Choroid plexus epithelial cell (primary cell): ENCODE measurements at places on chromosomes 2 and 18.

DNA sequence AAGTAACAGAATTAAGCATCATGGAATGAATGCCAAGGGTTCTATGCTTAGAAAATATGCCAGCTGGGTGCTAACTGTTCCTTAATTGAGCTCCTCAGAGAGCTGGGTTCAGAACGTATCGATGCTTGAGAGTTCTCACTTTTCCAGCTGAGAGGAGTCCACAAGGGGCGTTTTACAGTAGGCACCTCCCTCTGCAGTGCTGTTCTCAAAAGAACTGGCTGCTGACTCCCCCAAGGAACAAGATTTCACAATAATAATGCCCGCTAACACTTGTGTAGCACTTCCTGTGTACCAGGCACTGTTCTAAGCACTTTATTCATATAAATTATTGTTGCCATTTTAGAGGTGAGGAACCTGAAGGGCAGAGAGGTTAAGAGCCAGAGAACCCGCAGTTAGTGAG lies 18.1 kb upstream of the TMEM237 start:
- DNase-seq = no peak

DNA sequence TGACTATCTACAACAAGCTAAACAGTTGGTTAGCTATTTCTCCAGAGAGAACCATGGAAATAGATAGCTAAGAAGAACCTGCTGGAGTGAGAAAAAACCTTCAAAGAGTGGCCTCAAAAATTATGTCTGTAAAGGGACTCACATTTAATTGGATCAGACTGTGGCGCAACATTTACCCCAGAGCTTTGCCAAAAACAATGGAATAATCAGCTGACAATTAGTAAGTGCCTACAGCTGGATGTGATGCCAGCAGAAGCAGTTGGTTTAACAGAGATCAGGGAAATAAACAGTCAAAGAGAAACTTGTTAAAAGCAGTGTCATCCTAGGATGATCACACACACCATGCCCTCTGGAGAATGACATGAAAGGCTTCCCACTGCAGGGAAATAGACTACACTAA lies 310.7 kb downstream of the CLIP4 start:
- no peak for DNase-seq

DNA sequence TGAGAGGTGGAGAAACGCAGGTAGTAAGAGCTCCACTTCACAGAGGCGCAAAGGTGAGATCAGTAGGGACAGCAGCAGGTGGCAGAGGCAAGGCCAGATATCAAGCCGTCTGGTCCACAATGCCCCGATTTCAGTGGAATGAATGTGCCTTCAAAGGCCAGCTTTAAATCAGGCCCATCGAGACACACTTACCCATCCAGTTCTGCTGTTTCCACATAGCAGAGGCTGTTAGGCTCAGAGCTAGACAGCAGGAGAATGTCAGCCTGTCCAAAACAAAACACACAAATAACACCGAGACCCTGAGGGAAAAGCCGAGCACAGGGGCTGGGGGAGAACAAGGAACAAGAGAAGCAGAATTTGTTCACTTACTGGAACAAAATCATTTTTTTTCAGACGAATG lies 75.8 kb upstream of the NARS1 start:
- DNase-seq = no peak

GRCh38 chr18:56919190-56919589 lies 227.7 kb upstream of the BOD1L2 start:
- DNase-seq = no peak

- peak; percentile 33 for DNase-seq
These were observed 656.8 kb downstream of the METTL4 start for GRCh38 chr18:1914489-1914888.

DNA sequence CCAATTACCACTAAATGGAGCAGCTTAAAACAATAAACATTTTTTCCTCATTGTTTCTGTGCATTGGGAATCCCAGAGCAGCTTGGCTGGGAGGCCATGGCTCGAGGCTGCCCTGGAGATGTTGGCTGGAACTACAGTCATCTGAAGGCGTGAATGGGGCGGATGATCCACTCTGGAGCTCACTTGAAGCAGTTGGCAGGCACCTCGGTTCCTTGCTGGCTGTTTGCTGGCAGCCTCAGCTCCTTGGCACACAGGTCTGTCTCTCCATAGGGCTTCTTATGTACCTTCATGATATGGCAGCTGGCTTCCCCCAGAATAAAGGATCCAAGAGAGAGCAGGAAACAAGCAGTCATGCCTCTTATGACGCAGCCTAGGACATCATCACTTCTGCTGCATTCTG lies 227.0 kb upstream of the COPS8 start:
- no peak for DNase-seq
